ENCODE measurements at places on chromosomes 7 and 10.

- DNase-seq: peak; percentile 89
Measured at GRCh38 chr10:62264702-62265436, 3.8 kb downstream of the RTKN2 start.

DNA sequence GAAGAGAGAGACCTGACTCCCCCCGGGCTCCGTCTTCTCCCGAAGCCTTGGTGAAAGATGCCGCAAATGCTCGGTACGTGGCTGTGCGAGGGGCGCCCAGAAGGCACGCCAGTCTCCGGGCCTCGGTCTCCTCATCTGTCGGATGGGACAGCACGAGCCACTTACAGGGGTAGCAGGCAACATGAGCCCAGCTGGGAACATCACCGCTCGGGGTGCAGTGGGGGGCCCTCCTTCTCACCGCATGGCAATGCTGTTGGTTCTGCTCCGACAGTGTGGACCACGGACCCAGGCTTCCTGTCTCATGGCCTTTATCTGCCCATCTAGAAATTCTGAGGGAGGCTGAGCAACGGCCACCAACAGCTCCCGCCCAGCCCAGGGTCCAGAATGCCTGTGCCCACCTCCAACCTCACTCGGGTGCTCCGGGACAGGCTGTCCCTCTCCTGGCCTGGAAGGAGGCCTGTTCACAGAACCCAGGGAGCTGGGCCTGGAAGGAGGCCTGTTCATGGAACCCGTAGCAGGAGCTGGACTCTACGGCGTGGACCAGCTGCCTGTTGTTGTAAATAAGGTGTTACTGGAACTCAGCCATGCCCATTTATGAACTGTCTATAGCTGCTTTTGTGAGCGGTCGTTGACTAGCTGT is 15.8 kb downstream of the ADAP1 start:
- no peak for DNase-seq

GRCh38 chr7:128404886-128405470 is 4.8 kb downstream of the IMPDH1 start:
- DNase-seq: peak; percentile 30

DNA sequence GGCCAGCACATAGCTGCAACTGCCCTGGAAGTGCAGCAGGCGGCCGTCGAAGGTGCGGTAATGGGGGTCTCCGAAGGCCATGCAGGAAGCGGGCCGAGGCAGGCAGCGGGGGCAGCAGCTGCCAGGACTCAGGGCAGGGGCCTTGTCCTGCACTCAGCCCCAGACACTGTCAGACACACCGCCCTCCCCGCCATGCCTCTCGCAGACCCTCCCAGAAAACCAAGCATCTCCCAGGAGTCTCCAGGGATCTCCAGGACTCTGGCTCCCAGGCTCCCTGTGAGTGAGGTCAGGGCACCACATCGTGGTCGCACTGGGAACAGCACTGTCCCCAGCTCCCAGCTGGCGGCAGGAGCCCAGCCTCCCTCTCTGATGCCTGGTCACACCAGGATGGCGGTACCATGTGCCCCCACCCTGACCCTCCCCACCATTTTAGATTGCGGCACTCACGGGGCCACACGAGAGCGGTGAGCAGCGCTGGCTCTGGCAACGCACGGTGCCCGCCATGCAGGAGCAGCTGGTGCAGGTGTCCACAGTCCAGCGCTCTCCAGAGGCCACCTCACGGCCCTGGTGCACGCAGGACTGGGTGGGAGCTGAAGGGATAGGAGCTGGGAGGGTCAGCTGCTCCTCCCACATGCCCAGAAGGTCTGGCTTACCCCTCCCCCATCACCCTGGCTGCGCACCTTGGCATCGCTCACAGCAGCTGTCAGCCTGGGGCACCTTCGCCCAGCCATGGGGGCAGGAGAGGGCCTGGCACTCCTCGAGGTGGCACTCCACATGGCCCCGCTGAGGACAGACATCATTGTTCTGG is 17.5 kb downstream of the ATP6V1F start:
- peak; percentile 65 for DNase-seq

DNA sequence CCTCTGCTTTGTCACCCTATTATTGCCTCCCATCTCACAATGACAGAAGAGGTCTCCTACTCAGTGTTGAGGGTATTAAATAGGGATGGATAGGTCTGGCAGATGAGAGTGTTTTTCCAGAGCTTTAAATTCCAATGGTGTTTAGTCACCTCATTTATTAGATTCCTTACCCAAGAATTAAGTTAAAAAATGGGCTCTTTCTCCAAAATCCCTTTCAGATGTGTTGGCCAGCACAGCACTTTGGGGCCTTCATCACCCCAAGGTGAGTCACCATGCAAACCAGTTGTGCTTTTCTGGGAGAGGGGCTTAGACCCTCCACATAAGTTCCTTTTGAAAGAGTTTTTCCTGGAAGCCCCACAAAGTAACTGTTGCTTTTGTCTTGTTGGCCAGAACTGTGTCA is 78.4 kb downstream of the CYP26A1 start:
- DNase-seq: peak; percentile 89

GRCh38 chr10:33697016-33697415 is 362.5 kb upstream of the NRP1 start:
- DNase-seq: peak; percentile 32

- no peak for DNase-seq
Measured at GRCh38 chr7:73717025-73717807, 2.3 kb downstream of the STX1A start.

DNA sequence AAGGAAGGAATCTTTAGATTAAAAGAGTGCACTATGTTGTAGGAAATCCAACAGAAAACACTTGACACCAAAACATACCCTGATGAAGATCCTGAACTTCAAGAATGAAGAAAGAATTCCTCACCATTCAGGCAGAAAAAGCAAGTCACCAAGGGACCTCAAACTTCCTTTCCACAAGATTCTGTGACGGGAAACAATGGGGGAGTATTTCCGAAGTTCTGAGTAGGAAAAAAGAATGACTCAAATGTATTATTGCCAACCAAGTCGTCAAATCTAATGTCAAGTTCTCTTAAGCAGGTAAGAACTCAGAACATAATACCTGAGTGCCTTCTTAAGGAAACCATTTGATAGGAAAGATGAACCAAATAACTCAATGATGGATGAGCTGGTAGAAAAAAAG is 44.7 kb upstream of the MTURN start:
- no peak for DNase-seq

All from EL (cell line).